Psoas muscle (tissue), 8 donors: ENCODE measurements at places on chromosomes 3 and 15. TPM values are rescaled to one million over a fixed set of nuclear protein-coding genes. Genes with fewer than 3 reads are reported as not detected.

Gene LIPC
- not detected for total RNA-seq

DNA sequence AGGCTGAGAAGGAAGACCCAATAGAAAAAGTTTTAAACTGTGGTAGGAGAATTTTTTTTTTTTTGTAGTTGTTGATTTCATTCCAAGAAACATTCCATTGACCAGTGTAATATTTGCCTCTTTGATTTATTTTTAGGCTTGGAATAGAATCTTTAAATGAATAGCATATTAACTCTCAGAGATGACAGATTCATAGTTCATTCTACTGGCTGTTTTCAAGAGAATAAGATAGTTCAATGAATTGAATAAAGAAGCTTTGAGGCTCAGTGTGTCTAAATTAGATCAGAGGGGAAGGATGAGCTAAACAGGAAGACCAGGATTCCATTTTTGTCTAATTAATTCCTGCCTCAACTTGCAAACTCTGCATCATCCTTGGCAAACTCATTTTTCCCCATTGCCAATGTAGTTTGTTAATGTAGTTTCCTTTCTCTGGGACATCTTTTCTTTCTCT is 98.4 kb downstream of the NAALADL2 start:
- H3K4me3 ChIP-seq = no peak overlapping the region
- H3K27me3 ChIP-seq = no peaks in the 10 kb centered on the region
- H3K4me1 ChIP-seq = no peaks in the 10 kb centered on the region
- no peak overlapping the region for H3K27ac ChIP-seq

DNA sequence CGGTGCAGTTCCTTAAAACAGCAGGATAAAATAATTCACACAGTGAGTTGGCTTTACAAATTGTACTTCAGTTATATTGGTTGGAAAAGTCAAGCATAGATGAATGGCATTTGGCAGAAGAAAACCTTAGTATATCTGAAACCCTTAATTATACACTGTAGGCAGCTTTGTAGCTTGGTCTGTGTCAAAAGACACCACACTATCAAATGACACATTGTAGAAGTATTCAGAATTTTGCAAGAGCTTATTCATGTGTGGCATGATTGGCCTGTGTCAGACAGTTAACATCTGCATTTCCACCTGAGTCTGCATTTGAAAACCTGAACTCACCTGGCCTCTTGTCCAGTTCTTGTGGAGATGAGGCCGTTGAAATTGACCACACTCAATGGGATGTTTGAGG is 13.8 kb downstream of the TMEM266 start:
- peak overlapping the region; percentile 5 for H3K27ac ChIP-seq
- H3K4me3 ChIP-seq = no peak overlapping the region
- no peaks in the 10 kb centered on the region for H3K27me3 ChIP-seq
- no peaks in the 10 kb centered on the region for H3K36me3 ChIP-seq
- H3K4me1 ChIP-seq = peaks cover 12% of the 10 kb centered on the region

- no peak overlapping the region for H3K4me3 ChIP-seq
- no peaks in the 10 kb centered on the region for H3K27me3 ChIP-seq
- no peak overlapping the region for H3K27ac ChIP-seq
- H3K36me3 ChIP-seq = peaks cover 42% of the 10 kb centered on the region
- DNase-seq = no peak
These were observed 77.2 kb downstream of the NBEAL2 start for GRCh38 chr3:47056705-47057104.

- H3K27ac ChIP-seq = no peak overlapping the region
- DNase-seq = peak; percentile 52
- H3K4me1 ChIP-seq = peaks cover 6% of the 10 kb centered on the region
- no peak overlapping the region for H3K4me3 ChIP-seq
- H3K36me3 ChIP-seq = no peaks in the 10 kb centered on the region
These were observed 80.0 kb downstream of the SQOR start for GRCh38 chr15:45714590-45715488.

DNA sequence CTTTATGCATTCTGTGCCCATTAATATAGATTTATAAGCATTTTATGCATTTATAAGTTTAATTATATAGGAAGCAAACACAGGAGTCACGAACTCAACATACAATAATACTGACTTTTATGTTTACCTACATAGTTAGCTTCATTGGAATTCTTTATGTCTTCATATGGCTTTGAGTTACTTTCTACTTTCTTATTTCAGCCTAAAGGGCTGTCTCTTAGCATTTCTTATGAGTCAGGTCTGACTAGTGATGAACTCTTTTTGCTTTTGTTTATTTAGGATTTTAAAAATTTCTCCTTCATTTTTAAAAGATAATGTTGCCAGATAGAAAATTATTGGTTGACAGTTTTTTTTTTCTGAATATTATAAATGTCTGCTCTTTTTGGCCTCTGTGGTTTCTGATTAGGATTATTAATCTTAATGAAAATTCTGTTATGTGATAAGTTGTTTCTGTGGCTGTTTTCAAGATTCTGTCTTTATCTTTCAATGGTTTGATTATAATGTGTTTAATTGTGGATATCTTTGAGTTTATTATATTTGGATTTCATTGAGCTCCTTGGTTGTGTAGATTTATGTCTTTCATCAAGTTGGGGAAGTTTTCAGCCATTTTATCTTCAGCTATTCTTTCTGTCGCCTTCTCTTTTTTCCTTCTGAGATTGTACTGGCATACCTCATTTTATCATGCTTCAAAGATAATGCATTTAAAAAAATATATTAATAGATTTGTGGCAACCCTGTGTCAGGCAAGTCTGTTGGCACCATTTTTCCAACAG is 54.3 kb downstream of the ATP2C1 start:
- no peaks in the 10 kb centered on the region for H3K4me1 ChIP-seq
- no peaks in the 10 kb centered on the region for H3K27me3 ChIP-seq
- DNase-seq = no peak
- H3K4me3 ChIP-seq = no peak overlapping the region
- H3K27ac ChIP-seq = no peak overlapping the region

GRCh38 chr15:40702077-40702476 is 7.1 kb downstream of the RAD51 start:
- no peaks in the 10 kb centered on the region for H3K27me3 ChIP-seq
- no peaks in the 10 kb centered on the region for H3K36me3 ChIP-seq
- DNase-seq = no peak
- H3K4me1 ChIP-seq = no peaks in the 10 kb centered on the region
- H3K27ac ChIP-seq = no peak overlapping the region
